ENCODE measurements at places on chromosomes 13 and 19.

- DNase-seq = no peak
Measured at GRCh38 chr13:36006347-36006746, 124.8 kb downstream of the DCLK1 start.

GRCh38 chr13:33438918-33439317 is 153.4 kb upstream of the STARD13 start:
- DNase-seq = no peak

- no peak for DNase-seq
Measured at GRCh38 chr13:97798836-97799235, 154.6 kb upstream of the IPO5 start.

- no peak for DNase-seq
Measured at GRCh38 chr19:19866611-19867248, 1.0 kb downstream of the ZNF253 start.

GRCh38 chr19:32316034-32316433 is 29.4 kb upstream of the ZNF507 start:
- no peak for DNase-seq

DNA sequence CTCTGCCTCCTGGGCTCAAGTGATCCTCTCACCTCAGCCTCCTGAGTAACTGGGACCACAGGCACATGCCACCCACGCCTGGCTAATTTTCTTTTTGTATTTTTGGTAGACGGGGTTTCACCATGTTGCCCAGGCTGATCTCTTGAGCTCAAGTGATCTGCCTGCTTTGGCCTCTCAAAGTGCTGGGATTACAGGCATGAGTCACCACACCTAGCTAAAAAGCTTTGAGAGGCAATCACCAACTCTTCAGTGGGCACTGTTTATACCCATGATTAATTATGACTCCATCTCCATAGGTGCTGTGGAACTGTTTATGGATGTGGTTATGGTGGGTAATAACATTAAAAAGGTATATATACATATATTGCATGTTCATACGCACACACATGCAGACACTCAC is 7.5 kb upstream of the RBM26 start:
- no peak for DNase-seq

DNA sequence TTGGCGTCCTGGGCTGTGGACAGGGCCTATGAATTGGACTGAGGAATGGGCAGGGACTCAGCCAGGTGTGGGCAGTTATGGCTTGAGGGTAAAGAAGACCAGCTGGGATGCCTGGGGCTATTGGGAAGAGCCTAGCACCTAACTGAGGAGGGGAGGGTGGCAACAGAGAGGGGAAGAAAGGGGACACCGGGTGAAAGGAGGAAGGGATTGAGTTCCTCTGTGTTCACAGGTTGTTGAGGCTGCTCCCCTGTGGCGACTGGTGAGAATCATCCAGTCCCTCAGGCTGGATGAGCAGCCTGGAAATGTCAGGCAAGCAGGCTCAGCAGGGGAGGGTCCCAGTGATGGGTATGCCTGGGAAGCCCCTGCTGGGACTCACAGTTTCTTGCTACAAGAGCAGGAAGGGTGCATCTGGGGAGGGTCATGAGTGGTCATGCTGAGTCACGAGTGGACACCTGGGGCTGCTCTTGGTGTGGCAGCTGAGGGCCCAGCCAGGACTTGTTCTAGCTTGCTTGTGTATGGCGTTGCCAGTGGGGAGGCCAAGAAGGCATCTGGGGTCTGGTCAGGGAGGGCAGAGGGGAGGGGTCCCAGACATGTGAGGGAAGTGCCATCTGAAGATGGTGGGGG is 1.4 kb downstream of the ZNF324 start:
- no peak for DNase-seq

DNA sequence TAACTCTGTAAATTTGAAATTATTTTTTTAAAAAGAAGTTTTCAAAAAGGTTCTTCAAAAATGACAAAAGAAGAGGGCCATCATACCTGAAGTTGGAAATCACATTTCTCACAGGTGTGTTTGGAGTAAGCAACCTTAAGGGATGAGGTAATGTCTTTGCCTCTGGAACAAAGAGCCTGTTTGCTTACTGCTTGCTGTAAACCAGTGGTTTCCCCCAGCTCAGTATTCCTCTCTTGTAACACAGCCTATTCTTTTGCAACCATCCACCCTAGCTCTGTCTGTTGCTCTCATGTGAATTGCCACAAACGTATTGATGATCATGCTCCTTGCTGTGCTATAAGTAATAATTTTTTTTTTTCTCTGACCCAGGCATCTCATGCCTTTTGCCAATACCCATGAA is 38.1 kb downstream of the UCHL3 start:
- no peak for DNase-seq

- no peak for DNase-seq
Measured at GRCh38 chr19:1608359-1609102, 3.3 kb upstream of the UQCR11 start.

DNA sequence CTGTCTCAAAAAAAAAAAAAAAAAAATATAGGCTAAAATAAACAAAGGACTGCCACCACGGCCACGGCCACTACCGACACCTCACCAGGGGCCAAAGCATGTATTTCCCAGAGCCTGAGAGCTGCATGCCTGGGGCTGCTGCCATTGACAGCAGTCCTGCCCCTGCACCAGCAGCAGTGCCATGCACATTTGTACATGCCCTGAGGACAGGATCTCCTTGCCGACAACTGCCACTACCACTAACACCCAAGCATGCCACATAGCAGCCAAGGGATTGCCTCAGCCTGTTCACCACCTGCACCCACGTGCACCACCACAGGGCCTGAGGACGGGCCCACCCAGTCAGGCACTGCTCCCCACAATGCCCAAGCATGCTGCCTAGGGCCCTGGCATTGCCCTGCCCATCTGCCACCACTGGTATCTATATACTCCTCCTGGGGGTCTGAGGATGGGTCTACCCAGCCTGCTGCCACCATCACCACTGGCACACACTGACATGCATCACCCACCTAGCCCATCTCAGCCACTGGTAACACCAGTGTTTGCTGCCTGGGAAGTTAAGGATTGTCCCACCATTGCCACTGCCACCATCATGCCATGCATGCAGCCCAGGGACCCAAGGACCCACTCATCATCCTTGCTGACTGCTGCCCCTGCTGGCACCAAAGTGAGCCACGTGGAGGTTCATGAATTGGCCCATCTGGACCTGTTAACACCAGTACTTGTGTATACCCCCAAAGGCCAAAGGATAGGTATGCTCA is 10.6 kb upstream of the NUP62 start:
- no peak for DNase-seq

GRCh38 chr13:37435881-37436280 is 162.7 kb downstream of the POSTN start:
- DNase-seq = no peak

DNA sequence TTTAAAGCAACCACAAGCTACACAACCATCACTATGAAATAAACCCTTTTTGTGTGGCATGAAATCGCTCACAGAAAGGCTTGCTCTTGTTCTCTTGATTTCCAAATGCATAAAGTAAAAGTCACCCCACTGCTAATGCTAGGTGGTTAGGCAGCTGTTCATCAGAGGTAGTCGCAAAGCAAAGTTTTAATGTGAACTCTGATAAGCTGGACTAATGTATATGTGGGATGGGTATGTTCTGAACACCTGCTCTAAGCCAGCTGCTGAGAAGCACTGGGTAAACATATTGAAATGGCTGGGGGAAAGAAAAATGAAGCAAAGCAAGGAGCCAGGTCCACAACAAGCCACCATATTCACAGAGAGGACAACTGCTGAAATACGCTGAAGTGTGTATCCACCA is 142.3 kb downstream of the KLF12 start:
- no peak for DNase-seq

GRCh38 chr19:31171936-31172335 is 177.3 kb downstream of the TSHZ3 start:
- no peak for DNase-seq

GRCh38 chr19:1651568-1652291 is 685 bp downstream of the TCF3 start:
- DNase-seq = peak; percentile 72

GRCh38 chr13:108212886-108213285 is 2.5 kb downstream of the LIG4 start:
- no peak for DNase-seq

All from type B pancreatic cell (in vitro differentiated cells).